ELF-1 (cell line): ENCODE measurements at places on chromosomes 2 and 18.

DNA sequence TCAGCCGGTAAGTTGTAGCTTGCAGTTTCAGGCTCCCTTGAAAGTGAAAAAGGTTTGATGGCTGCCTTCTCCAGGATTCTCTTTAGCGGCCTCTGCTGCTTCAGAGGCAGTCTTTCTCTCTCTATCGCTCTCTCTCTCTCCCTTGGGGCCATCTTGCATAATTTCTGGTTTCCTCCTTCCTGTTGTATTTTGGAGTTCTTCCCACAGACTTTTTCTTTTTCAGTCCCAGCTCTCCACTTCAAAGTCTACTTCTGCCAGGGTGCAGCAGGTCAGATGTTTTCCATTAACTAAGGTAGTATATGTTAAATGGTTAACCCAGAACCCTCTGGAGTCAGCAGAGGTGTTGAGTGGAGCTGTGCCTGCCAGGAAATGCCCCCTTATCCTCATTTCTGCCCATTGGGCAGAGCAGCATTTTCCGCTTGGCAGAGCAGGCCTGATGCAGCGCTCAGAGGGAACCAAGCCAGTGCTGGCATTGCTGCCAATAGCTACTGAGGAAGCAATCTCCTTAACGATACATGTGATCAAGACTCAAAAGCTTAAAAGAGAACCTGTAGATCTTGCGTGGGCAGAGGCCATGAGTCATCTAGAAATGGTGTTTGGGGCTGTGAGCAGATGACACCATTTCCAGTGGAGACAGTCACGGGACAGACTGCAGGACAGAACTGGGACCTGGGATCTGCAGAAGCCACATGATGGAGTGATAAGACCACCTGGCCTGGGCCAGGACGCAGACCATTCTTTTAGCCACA lies 20.8 kb downstream of the DBI start:
- DNase-seq, result no peak

- DNase-seq, result no peak
These were observed 93.7 kb downstream of the TMEM17 start for GRCh38 chr2:62412347-62412742.

DNA sequence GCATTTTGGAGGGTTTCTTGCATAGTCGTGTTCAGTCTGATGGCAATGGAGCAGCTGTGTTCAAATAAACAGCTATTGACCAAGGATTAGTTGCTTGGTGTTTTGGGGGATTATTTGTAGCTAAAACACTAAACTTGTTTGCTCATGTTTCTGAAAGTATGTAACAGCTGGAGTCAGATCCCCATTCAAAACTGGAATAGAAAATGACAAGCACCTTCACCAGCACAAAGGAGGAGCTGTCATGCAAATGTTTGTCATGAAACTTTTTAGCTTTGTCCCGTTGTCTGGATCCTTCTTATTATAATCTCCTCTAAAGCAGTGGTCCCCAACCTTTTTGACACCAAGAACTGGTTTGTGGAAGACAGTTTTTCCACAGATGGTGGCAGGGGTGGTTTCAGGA lies 96.9 kb upstream of the ZNF236 start:
- DNase-seq, result no peak

GRCh38 chr2:108548208-108549003 lies 14.1 kb downstream of the LIMS1 start:
- no peak for DNase-seq

GRCh38 chr18:50656396-50656795 lies 96.5 kb downstream of the MAPK4 start:
- DNase-seq, result no peak

GRCh38 chr18:31436825-31437224 lies 10.7 kb upstream of the DSG3 start:
- no peak for DNase-seq

DNA sequence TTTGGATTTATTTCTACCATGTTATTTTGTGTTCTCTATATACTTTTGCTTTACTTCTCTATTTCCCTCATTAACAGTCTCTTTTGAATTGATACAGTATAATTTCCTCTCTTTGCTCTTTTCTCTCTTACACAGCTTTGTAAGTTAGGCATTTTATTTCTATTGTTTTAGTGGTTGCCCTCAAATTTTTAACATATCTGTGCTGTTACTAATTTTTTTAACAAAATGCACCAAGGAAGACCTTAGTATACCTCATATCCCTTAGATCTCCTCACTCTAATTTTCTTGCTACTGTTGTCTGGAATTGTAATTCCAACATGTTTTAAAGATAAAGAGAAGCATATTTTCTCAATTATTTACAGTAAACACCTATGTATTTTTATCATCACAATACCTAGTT lies 416.8 kb upstream of the SLC14A2 start:
- no peak for DNase-seq

DNA sequence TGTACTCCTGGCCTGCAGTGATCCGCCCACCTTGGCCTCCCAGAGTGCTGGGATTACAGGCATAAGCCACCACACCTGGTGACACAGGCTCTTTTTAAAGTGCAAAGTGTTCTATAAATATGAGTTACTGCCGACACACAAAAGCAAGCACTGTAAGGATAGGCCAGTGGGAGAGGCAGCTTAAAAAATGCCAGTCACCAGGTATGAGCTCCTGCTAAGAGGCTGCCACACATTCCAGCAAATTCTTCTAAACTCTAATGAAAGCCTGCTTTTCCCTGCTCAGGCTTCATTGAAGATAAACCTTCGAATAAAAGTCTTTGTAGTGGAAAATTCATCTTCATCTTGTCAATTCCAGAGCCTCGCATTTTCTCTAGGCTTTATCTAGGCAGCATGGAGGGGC lies 203.0 kb upstream of the PID1 start:
- no peak for DNase-seq

GRCh38 chr18:25231327-25231691 lies 120.7 kb downstream of the ZNF521 start:
- no peak for DNase-seq

GRCh38 chr18:62496262-62496661 lies 26.6 kb upstream of the ZCCHC2 start:
- DNase-seq, result no peak

- no peak for DNase-seq
These were observed 108.2 kb downstream of the RHBDD1 start for GRCh38 chr2:226943862-226944620.
